ENCODE measurements at places on chromosomes 3 and 15.

DNA sequence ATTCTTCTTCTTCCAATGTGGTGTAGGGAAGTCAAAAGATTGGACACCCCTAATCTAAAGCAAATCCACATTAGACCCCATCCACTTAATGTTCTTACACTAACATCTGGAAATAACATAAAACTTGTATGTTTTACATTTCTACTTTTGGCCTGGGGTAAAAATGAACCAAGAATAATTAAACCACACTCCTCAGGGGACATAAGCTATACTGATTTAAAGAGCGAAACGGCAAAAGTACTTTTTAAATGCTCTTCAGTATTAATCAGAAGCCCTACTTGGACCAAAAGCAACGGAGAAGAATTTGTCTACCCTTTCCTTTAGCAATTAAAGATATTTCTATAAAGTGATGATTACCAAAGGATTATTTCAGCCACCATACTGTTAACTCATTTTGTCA, 123.9 kb downstream of the TMCC1 start:
- no peak for DNase-seq

- no peak for DNase-seq
Measured at GRCh38 chr3:72483554-72484104, 364.6 kb downstream of the SHQ1 start.

GRCh38 chr15:82544431-82544830, 4.2 kb upstream of the RPS17 start:
- no peak for DNase-seq

DNA sequence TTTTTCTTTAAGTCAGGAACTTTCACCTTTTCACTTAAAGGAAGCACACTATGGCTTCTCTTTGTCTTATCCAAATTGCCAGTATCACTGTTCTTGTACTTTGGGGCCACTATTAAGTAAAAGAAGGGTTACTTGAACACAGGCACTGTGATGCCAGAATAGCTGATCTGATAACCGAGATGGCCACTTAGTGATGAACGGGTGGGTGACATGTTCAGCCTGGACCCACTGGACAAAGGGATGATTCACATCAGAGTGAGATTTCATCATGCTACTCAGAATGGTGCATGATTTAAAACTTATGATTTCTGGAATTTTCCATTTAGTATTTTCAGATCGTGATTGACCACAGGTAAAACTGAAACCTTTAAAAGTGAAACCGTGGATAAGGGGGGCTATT, 252.6 kb downstream of the KLF13 start:
- DNase-seq, result no peak

GRCh38 chr3:155805802-155806618, at the start of gene C3orf33:
TSS of gene C3orf33 (minus strand) at chr3:155806278. CDS start at chr3:155806252, 26 bp downstream.
- peak; percentile 67 for DNase-seq

DNA sequence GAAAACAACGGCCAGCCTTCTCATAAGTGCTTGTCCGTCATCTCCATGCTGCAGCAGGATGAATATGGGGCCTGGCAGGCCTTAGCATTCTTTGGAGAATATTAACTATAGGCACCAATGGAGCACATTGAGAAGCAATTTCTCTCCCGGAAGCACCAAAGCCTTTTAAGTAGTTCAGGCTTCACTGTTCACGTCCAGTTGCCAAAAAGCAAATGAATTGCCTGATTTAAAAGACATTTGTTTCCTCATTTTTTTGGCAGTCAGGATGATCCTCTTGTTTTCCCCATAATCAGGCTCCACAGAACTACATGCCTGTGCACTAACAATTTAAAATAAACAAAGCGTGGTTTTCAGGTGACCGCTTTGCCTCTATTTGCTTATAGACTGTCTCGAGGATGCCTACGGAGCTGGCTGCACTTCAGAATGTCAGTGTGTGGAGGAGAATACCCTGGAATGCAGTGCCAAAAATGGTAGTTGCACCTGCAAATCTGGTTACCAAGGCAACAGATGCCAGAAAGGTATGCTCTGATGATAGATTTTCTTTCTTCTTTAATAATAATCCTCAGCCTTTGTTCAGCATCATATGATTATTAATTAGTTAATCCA, 725.2 kb upstream of the GOLIM4 start:
- DNase-seq, result no peak

- DNase-seq, result no peak
Measured at GRCh38 chr15:40110866-40111550, 2.3 kb upstream of the BMF start.

DNA sequence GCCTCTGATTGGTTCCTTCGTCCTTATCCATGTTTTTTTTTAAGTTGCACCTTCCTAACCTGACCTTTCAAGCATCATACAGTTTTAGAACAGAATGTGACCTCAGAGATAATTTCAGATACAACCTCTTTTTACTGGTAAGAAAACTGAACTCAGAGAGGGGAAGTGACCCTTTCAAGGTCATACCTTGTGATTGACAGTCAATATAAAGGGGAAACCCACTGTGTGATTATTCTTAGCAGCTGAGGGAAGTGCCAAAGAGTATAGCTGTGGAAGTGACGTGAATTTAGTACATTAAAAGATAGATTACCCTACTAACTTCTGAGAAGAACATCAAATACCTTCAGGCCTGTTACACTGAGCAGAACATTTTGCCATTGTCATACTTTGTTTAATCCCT, 319.4 kb downstream of the NEK10 start:
- DNase-seq, result no peak

GRCh38 chr3:49349348-49350114, 8.6 kb downstream of the GPX1 start:
- DNase-seq, result no peak

DNA sequence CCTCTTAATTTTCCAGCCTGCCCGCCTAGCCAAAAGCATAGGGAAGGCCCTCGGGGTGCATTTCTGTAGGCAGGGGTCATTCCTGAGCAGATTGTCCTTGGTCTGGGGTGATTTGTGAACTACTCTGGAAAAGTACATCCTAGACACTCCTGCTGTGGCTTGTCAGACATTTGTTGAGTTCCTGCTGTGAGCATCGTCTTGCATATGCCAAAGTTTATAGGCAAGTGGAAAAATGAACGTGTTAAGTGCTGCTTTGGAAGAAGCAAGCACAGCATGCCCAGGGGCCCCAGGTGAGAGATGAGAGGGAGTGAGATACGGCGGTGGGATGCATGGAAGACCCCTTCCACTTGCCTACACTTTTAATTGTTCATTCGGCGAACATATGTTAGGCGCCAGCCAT, 237.7 kb upstream of the ST8SIA2 start:
- DNase-seq, result no peak
